HT-29 (cell line): ENCODE measurements at places on chromosomes 7 and 10.

GRCh38 chr7:27697861-27698430 lies 35.3 kb upstream of the HIBADH start:
- DNase-seq = peak; percentile 50

GRCh38 chr7:94540428-94540827 lies 30.8 kb downstream of the CASD1 start:
- DNase-seq = no peak

DNA sequence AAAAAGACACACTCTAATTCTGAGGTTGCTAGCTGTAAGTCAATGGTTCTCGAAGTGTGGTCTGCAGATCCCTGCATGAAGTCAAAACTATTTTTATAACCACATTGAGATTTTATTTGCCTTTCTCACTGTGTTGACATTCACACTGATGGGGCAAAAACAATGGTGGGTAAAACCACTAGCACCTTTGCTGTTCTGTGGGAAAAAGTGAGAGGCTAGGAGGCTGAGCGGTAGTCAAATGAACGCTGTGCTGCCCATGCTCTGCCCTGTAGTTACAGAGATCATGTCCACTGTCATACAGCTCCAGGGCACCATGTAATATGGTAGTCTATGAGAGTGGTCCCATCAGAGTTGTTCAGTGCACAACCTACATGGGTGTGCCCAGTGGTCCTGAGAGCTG lies 21.6 kb upstream of the PDCD4 start:
- no peak for DNase-seq

GRCh38 chr7:106331441-106332175 lies 46.8 kb upstream of the NAMPT start:
- no peak for DNase-seq

- no peak for DNase-seq
Observed at GRCh38 chr7:132307465-132307864, 268.8 kb downstream of the PLXNA4 start.

DNA sequence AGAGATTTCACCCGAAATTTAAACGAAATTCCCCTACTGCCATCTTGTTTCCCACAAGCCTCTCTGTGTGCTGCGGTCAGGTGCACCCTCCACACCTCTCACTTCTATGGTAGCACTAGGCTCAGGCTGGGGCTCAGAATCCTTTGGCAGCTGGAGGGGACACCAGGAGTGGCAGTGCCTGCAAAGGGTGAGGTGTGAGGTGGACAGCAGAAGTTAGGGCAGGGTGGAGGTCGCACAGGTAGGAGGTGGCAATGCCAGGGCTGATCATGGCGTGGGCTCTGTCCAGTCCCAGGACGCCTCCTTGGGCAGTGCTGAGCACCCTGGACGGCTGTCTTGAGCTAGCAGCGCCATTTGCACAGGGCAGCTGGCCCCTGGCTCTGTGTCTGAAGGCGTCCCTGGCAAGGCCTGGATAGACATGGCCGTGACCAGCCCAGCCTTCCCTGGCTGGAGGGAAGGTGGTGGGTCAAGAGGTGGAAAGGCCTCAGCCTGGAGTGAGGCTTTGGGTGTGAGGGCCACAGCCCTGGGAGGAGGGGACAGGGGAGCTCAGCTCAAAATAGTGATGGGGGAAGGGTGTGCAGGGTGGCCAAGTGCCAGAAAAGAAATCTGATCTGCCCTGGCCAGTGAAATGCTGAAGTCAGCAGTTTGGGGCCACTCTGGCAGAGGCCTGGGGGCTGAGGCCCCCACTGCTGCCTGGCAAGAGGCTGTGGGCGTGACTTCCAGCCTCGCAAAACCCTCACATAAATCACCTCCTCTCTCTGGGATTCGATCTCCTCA lies 40.0 kb downstream of the ZCCHC24 start:
- no peak for DNase-seq

DNA sequence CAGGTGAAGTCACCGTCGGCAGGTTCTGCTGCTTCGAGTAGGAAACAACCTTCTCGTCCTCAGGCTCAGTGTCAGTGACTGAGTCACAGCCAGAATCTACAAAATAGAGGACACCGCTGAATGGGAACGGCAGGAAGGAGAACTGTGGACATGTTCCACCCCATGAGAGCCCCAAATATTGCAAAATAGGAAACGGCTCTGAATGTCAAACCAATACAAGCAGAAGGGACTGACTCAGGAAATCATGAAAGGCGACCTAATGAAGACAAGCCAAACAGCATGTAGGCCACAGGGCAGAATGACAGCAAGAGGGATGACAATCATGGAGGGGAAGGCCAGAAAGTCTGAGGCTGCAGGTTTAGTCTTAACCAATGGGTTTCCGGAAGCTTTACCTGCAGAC lies 63.5 kb downstream of the PIK3AP1 start:
- DNase-seq = no peak

GRCh38 chr10:124390471-124391187 lies 28.1 kb downstream of the OAT start:
- DNase-seq = no peak

- peak; percentile 86 for DNase-seq
Observed at GRCh38 chr7:44712012-44712411, 36.6 kb upstream of the ZMIZ2 start.

GRCh38 chr7:133602291-133602690 lies 349.4 kb downstream of the EXOC4 start:
- no peak for DNase-seq

DNA sequence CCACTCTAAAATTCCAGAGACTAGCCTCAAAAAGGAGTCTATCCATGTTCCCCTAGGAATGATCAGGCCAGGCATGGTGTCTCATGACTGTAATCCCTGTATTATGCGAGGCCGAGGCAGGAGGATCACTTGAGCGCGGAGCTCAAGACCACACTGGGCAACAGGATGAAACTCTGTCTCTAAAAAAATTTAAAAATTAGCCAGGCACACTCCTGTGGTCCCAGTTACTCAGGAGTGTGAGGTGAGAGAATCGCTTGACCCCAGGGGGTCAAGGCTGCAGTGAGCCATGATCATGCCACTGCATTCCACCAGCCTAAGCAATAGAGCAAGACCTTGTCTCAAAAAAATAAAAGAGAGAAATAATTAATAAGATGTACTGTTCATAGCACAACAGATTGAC lies 256.8 kb downstream of the KCND2 start:
- no peak for DNase-seq

DNA sequence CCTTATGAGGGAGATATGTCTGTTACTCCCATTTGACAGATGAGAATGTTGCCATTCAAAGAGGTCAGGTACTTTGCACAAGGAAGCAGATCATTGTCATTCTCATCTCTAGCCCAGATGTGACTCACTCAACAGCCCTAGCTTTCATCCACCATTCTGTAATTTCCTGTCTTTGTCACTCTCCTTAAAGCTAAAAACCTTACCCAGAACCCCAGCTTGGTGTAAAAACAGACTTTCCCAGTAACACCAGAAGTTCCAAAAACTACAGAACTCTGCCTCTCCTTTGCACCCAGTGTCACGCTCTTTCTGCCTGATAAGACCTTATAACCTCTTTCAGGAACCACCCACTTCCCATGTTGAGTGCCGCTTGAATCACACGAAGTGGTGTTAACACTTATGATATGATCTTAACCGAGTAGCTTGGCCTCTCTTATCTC lies 89.1 kb upstream of the SP4 start:
- DNase-seq = no peak

GRCh38 chr10:131588704-131589220 lies 277.2 kb upstream of the TCERG1L start:
- no peak for DNase-seq

- DNase-seq = peak; percentile 85
Observed at GRCh38 chr10:13414855-13415254, 66.8 kb upstream of the SEPHS1 start.

DNA sequence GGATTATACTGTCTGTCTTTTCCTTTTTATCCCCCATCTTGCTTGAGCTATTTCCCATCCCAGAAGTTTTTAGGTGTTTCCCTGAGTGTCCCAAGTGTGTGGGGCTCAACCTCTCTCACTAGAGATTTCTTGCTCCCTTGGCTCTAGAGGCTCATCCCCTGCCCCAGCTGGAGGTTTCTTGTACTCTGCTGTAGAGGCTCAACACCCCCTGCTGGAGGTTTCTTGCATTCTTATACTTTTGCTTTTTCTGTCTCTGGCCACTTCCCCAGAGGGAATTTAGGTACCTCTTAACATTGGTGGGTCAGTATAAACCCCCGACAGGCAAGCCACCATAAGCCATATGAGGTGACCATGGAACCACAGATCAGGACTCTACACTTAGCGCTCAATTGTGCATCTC lies 114.2 kb upstream of the FAM3C start:
- DNase-seq = no peak

DNA sequence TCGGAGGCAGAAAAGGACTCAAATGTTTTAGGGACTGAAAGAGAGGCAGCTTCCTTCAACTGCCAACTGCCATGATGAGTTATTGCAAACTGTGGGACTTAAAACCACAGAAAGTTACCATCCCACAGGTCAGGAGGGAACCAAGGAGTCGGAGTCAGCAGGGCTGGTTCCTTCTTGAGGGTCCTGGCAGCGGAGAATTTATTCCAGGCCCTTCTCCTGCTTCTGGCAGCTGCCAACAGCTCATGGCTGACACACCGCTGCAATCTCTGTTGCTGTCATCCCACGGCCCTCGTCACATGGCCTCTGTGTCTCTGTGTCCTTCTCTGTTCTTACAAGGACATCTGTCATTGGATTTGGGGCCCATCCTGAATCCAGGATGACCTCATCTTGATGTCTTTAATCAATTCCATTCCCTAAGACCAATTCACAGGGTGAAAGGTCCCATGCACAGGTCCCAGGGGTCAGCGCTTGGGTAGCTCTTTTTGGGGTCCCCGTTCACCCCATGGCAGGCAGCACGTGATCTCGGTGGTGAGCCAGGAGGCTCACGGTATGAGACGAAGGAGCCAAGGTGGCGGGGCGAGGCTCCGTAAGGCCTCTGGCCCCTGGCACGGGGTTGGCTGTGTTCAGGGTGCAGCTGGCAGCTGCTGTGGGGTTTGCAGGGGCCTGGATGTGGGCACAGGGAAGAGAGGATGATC lies 27.4 kb upstream of the PSMG3 start:
- no peak for DNase-seq

DNA sequence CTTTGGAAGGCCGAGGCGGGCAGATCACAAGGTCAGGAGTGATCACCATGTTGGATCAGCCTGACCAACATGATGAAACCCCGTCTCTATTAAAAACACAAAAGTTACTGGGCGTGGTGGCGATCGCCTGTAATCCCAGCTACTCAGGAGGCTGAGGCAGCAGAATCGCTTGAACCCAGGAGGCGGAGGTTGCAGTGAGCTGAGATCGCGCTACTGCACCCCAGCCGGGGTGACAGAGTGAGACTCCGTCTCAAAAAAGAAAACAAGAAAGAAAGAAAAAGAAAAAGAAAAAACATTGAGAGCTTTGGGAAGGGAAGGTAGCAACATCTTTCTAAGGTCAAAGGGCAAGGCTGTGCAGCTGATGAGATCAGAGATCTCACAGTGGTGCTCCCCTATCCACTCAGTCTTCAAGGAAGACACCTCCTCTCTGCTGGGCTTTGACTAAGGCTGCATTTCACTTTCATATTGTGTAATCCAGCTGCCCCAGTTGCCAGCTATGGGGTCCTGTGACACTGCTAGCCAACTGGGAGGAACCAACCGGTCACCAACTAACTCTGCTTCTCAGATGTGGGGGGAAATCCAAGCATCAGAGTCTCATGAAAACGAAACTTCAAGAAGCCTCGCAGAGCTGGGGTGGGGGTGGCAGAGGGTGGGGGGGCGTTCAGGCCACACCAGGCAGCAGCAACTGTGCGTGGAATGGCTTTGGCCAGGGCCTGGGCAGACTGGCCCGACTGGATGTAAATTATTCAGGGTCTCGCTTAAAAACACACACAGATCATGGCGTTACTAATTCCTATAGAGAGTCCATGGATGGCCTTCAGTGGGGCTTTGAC lies 1.5 kb downstream of the IL15RA start:
- DNase-seq = peak; percentile 29

- DNase-seq = no peak
Observed at GRCh38 chr10:20891338-20891714, 5.8 kb downstream of the NEBL start.

GRCh38 chr10:53748319-53748718 lies 975.7 kb upstream of the MBL2 start:
- DNase-seq = no peak

DNA sequence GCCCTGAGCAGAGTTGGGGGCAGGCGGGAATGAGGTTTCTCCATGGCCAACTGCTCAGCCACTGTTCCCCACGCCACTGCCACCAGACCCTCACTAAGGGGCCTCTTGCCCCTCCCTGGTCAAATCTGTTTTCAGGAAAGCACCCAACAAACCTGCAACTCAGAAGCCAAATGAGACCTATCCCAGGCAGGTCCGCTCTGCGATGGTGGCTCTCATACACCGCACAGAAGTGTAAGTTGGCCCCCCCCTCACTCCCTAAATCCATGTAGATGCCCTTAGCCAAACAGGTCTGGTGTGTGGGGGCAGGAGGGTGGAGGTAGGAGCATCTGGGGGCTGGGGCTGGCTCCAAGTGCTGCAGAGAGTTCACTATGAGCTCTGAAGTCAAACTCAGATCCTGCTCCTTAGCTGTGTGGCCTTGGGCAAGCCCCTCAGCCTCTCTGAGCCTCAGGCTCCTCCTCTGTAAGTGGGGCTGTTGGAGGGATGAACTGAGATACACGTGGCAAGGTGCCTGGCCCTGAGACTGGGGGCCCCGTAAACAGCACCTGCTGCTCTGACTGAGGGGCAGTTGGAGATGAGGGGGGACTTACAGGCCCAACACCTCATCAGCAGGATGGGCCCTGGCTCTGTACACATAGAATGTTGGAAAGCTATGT lies 1.1 kb downstream of the MMRN2 start:
- DNase-seq = no peak

DNA sequence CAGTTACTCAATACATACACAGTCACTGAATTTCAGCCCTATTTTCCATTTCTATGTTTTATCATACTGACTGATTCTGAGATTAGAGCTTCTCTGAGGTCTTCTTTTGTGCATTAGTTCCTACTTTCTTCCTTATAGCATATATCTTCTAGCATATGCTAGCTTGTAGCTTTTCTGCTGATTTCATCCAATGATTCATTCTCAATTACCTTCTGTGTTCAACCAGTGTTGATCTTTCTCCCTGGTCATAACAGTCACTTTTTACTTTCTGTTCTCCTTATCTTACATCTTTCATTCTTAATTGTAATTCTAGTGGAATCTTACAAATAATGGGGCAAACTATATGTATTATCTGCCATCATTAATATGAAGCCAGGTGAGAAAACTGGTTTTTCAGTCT lies 159.5 kb upstream of the HGF start:
- DNase-seq = no peak

DNA sequence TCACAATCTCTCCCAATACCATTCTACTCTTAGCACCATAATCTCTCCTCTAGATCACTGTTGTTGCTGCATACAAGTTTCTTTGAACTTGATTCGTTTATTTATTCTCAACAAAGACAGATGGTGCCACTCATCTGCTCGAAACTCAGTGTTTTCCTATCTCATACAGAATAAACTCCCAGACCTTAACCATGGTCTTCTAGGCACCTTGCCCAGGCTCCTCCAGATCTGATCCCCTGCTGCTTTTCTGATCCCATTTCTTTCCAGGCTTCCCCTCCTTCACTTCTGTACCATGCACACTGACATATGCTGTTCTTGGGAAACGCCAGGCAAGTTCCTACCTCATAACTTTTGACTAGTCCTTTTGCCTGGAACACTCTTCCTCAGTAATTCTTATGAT lies 645.7 kb downstream of the DNAJB9 start:
- DNase-seq = no peak
